ENCODE measurements at places on chromosomes 11 and 22.

- DNase-seq = peak; percentile 42
Measured at GRCh38 chr11:57349491-57350274, 11.5 kb downstream of the P2RX3 start.

GRCh38 chr11:107392611-107393010 lies 65.0 kb downstream of the CWF19L2 start:
- DNase-seq = no peak

DNA sequence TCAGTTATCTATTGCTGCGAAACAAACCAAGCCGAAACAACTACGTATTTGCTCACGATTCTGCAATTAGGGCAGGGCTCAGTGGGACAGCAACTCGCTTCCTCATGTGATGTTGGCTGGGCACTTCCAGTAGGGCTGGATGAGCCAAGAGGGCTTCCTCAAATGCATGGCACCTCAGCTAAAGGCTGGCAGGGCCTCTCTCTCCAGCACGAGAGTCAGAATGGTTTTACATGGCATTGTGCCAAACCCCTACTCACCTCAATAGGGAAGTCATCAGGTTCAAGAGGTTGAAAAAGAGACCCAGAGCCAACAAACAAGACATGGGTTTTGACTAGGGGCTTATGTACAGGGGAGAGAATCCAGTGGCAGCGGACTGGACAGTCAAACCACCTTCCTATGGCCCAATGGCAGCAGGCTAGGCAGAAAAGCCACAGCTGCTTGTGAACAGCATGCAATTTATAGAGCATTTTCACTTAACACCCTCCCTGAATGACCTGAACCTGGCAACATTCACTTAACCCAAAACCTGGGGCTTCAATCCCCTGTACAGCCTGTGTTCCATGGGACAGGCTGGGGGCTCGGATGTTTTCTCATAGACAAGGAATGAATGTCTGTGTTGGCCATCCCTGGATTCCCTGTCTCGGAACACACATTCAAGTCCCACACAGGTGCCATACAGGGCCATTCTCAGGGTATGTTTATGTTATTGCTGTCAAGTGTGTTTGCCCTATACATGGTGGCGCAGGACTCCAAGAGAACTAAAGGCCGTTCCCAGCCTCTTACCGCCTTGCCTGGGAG lies 154.2 kb upstream of the NAV2 start:
- DNase-seq = no peak

DNA sequence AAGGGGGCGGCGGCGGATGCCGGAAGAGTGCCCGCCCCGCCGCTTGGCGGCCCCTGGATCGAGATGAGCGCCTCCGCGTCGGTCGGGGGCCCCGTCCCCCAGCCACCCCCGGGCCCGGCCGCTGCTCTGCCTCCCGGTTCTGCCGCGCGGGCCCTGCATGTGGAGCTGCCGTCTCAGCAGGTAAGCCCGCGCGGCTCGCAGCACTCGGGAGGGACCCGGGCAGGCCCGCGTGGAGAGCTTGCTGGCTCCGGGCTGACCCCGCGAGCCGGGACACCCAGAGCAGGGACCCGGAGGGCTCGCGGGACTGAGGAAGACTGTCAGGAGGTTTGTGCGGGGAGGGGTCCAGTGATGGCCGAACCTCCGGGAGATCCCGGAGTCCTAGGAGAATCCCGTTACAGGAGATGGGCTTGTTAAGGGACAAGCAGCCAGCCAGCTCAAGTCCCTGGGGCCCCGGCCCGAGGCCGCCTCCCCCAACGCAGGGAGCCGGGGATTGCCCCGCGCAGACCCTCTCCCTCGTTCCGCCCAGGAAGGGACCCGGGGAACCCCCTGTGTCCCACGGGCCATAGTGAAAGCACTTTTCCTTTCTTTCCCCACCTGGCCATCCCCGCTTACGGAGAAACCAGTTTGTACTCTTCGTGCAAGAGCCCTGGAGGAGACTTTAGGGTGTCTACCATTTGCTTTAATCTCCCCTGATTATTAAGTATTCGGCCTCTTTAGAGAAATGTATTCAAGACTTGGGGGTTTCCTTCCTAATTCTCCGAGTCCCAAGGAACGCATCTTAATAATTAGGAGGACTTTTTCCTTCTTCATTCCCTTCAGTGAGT lies 547 bp downstream of the UVRAG start:
- DNase-seq = no peak

GRCh38 chr11:60938500-60938899 lies 13.5 kb downstream of the SLC15A3 start:
- no peak for DNase-seq

DNA sequence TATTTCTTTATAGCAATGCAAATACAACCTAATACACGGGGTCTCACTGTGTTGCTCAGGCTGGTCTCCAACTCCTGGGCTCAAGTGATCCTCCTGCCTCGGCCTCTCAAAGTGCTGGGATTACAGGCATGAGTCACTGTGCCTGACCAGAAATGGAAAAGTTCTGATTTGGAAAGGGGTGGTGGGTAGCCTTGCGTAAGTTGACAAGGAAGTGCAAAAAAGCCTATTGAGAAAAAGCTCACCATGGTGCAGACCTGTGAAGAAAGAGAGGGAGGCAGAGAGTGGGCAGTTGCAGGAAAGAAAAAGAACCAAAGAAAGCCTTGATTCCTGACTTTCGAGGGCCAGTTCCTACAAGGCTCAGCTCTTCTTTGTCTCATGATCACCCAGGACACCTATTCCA lies 27.1 kb downstream of the AGBL2 start:
- no peak for DNase-seq

GRCh38 chr11:62708793-62709192 lies 1.3 kb downstream of the GNG3 start:
- no peak for DNase-seq

DNA sequence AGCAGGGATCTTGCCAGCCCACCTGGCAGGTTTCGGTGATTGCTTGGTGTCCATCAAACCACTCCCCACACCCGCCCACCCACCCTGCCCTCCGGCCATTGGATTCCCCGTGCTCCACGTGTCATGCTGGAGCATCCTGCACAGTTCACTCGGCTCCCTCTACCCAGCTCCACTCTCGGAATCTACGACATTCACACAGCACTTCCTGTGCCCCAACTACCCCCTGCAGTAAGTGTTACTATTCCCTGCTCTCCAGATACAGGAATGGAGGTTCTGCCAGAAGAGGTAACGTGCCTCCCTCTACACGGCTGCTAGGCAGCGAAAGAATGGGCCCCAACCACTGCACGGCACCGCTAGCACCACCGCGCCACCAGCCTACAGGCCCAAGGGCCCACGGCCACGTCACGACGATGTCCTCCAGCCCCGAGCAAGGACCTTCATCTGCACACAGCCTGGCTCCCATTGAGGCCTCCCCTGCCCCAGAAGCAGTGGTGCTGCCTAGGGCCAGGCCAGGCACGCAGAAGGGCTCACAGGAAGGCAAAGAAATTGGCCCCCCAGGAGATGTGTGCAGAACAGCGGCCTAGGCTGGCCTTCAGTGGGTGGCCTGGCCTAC lies 27.6 kb downstream of the WNT7B start:
- no peak for DNase-seq

- DNase-seq = no peak
Measured at GRCh38 chr11:128879817-128880216, 11.3 kb upstream of the KCNJ5 start.

DNA sequence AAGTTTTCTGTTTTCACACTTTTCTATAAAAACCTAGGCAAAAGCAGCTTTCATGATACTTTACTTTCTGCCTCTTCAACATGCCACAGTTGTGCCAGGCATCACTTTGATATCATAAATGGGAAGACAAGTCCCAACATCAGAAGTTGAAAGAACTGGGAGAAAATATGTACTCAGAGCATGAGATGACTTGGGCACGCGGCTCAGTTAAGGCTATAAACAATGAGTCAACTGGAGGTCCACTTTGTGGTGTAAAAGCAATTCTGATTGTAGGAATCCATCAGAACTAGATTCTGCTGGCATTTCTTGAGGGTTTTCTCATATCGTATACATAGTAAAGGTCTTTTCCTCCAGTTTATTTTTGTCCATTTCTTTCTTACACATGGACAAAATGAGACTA lies 109.7 kb upstream of the USP47 start:
- DNase-seq = no peak

- no peak for DNase-seq
Measured at GRCh38 chr22:39247361-39247760, 2.6 kb upstream of the PDGFB start.

DNA sequence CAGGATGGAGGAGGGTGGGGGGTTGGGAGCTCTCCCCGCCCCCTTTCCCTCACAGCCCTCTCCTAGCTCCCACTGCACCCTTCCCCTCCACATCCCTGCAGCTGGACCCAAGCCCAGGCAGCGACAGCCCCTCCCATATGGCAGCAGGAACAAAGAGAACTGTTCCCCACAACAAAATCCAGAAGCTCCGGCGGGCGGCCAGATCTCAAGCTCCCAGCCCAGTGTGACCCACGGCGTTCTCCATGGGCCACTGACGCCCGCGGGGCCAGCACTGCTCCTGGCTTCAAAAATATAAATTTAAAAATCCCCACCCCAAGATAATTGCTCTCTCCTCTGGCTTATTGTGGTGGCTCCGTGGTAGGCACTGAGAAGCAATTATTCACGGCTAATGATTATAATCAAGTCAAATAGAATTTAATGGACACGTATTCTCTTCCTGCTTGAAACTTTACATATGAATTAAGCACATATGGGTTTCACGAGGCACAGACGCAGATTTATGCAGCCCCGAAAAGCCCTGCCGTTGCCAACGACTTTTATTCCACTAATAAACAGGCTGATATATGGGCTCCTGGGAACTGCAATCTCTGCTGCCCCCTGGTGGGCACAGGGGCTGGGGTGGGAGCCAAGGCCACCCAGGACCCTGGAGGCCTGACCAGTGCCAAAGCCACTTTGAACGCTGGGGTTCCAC lies 17.5 kb downstream of the MACROD1 start:
- DNase-seq = peak; percentile 54

DNA sequence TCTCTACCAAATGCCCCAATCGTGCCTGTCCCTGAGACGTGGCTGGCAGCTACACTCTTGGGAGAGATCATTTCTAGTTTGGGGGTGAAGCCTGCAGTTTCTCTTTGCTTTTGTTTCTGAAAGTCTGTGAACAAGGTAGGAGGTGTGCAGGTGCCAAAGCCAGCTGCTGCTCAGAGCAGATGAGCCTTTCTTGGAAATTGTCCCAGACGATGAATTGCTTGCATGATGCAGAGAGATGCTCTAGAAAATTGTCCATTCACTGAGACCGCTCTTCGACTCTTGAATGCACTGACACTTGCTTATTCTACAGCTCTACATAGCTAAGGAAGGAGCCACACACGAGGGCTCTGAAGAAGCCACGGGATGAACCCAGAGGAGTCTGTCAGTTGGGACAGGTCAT lies 225.6 kb upstream of the E2F8 start:
- DNase-seq = no peak

- peak; percentile 73 for DNase-seq
Measured at GRCh38 chr11:75532200-75533048, 6.7 kb upstream of the GDPD5 start.

DNA sequence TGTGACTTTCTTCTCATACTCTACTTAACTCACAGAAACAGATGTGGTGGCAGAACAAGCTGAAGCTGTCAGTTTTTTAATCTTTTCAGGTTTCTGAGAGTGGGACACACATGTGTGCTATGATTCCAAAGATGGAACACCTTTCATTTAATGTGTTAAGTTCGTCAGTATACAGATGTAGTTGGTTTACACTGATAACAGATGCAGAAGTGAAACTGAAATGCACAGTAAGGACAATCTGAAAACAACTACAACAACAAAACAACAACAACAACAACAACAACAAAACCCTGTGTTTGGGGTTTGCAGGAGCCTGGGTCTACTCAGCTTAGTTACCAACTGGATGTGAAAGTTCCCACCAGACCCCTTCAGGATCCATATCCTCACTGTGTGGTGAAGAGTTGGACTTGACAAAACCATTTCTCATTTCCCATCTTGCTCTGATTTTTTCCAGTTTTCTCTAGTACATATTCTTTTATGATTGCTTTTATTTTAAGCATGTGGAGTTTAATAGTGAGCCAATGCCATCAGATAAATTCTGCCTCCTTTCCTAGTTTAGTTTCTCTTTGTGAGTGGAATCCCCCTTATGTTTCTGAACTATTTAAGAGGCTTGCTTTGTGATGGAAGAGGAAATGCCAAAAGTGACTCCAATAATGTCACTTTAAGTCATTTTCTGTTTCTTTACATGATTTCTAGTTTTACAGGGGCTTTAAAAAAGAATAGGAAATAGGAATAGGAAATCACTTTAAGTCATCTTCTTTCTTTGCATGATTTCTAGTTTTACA lies 47.8 kb downstream of the ARHGAP42 start:
- DNase-seq = no peak

GRCh38 chr11:47331454-47332302 lies 20.8 kb downstream of the MYBPC3 start:
- no peak for DNase-seq

DNA sequence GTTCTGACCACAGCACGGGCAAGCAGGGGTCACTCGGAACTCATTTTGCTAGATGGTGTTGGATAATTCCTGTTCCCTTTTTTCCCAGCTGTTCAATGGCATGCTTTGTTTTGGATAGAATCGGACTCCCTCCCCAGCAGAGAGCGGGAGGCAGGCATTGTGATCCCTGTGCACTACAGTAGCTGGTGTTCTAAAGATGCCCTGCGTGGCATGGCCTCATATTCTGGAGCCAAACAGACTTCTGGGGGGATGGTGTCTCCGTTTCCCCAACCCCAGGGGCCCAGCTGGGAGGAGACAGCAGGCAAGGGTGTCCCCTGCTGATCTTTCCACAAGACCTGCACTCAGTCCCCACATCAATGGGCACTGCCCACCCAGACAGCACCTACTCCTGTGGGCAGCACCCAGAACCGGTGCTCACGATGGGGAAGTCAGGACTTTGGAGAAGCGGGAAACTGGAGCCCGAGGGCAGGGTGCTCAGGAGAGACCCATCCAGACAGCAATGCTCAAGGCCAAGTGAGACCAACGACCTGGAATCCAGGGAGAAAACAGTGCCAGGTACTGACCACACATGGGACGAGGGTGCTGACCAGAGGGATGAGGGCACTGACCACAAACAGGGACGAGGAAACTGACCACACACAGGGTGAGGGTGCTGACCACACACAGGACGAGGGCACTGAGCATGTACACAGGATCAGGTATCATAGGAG lies 934.9 kb downstream of the BRD1 start:
- DNase-seq = no peak

Measured in stimulated activated CD8-positive, alpha-beta memory T cell treated with anti-CD3 and anti-CD28 coated beads, Interleukin-4, amount 100 ng/mL, for 1 hour (primary cell).